ENCODE measurements at places on chromosomes 6 and 20.

- DNase-seq: no peak
Measured at GRCh38 chr6:53436526-53437303, 88.0 kb upstream of the ELOVL5 start.

DNA sequence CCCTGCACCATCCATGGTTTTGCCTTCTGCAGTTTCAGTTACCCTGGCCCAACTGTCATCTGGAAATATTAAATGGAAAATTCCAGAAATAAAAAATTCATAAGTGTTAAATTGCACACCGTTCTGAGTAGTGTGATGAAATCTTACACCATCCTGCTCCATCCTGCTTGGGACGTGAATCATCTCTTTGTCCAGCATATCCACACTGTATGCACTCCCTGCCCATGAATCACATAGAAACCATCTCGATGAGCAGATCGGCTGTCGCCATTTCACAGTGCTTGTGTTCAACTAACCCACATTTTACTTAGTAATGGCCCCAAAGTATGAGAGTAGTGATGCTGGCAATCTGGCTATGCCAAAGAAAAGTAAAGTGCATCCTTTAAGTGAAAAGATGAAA lies 105.9 kb upstream of the ID4 start:
- no peak for DNase-seq

DNA sequence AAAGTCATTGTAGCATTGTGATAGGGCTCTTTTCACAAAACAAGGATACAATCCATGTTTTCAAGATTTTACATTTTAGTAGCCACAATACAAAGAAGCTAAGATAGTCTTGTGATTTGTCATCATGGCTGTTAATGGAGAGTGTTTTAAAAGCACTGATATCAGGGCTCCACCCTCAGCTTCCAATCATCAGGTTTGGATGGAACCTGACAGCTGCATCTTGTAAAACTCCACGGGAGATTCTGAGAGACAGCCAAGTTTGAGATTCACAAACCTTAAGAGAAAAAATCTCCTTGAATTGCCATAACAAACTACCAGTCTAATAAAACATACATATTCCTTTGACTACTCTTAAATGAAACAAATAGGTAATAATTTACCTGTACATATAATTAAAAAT lies 280.2 kb downstream of the ESR1 start:
- no peak for DNase-seq

DNA sequence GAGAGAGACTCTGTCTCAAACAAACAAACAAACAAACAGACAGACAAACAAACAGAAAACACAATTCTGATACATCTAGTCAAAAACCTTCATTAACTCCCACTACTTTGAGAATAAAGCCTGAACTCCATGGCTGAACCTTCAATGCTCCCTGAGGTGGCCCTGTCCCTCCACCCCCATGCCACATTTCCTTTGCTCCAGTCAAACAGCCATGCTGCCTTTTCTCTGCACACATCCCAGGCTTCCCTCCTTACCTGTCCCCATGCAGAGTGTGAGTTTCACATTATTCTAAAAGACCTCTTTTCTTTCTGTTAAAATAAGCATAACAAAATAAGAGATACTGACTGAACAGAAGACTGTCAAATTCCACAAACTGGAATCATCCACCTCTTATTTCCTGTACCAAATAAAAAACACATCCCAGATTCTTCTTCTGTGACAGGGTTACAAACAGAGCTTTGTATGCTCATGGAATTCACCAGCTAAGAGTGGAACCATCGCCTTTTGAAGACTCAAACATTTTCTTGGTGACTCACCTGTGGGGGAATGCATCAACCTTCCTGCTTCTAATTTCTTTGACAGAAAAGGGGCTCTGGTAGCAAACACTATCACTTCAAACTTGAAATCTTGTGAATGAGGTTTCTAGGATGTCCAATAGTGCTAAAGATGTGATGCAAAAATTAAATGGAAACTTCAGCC lies 71.0 kb upstream of the SLC22A16 start:
- DNase-seq: no peak

DNA sequence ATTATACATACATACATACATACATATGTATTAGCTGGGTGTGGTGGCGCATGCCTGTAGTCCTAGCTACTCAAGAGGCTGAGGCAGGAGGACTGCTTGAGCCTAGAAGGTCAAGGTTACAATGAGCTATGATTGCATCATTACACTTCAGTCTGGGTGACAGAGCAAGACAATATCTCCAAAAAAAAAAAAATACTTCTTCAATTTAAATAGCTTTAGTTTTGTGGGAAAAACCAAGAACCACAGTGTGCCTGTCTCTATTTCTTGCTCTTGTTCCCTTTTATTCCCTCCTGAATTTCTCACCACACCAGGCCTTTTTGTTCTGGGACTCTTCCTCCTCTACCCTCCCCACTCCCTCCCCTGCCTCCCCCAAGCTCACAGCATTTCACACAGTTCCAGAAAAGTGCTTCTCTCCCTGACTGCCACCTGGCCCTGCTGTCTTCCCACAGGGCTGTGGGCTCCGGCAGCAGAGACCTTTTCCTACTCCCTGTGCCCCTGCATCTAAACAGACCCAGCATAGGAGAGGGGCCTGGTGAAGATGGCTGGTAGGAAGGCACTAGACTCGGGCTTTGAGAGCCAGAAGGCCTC lies 1.3 kb downstream of the C20orf203 start:
- no peak for DNase-seq

DNA sequence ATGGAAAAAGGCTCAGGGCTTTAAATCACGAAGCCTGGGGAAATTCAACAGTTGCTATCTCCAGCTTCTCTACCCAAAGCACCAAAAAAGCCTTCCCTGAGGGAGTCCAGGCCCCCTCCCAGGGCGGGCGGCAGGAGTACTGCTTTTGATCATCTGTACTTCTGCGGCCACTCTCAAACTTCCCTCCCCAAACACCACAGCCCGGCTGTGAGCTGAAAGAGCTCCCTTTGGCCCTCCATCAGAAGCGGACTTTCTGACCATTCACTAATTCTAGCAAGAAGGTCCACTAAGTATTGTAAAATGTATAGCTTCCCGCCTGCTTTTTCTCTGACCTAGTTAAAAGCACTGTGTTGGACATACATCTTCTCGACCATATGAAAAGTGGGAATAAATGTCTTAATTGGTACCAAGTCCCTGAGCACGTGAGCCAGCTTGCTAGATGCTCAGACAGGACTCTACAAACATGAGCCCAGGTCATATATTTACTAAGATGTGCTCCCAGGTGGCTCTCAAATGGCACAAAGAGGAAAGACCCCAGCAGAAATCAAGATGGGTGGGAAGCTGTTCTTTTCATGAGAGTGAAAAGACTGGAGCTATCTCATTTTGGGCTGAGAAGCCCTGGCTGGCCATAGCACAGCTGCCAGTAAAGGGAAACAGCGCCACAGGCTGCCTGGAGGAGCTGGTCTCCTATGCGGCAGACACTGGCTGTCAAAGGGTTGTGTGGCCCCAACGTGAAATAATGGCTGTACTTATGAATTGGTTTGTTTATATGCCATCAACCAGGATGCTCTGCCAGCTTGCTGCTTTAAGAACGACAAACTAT lies 58.6 kb downstream of the GFOD1 start:
- DNase-seq: no peak

- peak; percentile 16 for DNase-seq
Measured at GRCh38 chr20:1184638-1185315, at the start of gene TMEM74B. TSS of gene TMEM74B (minus strand) at chr20:1184981. CDS start at chr20:1183801, 1,180 bp downstream.

GRCh38 chr20:43029176-43029575 lies 160.5 kb downstream of the PTPRT start:
- no peak for DNase-seq

DNA sequence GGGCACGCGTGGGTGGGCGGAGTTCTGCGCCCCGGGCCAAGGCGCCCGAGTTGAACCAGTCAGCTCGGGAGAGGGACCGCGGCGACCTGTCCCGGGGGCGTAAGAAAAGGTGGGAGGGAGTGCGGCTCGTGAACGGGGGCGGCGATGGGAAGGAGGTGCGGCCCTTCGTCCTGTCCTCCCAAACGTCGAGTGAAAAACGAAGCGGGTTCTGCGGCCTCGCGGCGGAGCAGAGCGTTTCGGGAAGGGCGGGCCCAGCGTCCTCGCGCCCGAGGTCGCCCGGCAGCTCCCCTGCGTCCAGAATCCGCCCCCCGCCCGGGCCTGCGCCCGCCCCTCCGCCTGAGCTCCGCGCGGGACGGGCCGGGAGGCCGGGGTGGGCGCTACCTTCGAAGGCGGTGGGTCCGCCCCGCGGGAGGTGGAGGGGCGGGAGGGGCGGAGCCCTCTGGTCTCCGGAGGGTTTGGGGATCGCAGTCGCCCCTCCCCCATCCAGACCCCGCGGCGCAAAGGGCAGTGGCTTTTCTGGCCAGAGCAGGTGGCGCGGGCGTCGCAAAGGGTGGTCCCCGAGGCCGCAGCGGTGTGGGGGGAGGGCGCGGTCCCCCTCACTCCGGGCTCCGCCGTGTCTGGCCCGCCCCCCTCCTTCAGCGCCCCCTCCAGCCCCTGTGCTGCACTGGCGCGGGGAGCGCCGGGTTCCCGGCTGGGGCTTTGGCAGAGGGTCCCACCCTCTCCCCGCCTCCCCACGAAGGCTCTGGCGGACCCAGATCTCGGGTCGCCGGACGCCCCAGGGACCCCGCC lies 838 bp downstream of the STMN3 start:
- DNase-seq: no peak

DNA sequence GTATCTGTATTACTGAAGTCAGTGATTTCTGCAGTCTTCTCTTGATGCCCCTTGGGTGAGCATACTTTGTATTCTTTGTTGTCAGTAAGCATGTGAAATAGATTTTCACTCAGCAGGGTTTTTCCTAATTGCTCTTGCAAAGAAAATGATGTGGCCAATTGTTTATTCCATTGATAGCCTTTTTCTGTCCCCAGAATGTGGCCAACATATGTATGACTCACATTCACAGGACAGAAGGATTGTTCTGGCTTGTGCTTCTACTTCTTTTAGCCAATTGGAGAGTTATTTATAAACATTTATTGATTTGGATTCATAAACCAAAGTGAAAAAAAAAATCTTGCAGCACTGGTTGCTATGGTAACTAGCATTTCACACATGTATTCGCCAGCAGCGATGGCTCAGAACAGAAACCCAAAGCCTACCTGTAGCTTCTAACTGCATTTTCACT lies 54.4 kb upstream of the RBM24 start:
- no peak for DNase-seq

DNA sequence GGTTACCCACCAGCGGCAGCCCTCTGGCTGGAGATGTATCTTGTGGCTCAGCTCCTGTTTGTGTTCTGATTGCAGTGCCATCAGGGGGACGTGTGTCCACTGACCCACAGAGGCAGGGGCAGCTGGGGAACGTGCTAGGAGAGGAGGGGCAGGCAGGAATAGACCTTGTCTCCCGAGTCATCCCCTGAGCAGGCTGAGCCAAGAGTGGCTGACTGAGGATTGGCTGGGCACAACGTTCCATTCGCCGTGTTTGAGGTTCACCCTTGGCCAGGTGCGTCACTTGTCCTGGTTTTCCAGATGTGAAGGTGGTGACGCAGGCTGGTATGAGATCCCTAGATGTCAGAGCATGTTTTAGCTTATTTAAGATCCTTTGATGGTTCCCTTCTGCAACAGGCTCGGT lies 57.7 kb downstream of the ADNP start:
- no peak for DNase-seq

DNA sequence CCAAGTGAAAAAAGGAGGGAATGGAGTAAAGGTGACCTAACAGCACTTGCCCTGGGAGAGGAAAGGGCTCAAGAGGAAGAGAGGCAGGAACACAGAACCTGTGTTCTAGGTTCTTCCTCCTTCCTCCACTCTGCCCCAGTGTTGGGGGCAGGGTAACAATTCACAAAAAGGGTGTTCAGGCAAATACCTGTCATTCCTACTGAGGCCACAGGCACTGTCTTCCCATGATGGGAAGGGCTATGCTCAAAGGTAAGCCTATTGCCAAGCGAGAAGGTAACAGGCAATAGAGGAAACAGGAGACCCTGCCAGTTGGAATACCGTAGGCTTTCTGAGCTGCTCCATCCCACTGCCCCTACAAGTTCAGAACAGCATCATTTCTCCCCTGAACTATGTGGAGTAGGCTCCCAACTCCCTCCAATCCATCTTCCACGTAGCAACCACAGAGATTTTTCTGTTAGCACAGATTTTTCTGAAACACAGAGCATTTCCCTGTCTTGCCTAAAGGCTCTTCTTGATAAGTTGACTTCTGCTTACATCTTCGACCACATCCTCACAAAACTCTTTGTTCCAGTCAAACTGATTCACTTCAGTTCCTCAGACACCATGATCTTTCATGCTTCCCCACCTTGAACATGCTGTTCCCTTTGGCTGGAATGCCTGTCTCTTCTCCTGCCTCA lies 2.7 kb downstream of the AGPAT1 start:
- DNase-seq: no peak

- DNase-seq: no peak
Measured at GRCh38 chr20:52129611-52130010, 62.0 kb downstream of the ZFP64 start.

DNA sequence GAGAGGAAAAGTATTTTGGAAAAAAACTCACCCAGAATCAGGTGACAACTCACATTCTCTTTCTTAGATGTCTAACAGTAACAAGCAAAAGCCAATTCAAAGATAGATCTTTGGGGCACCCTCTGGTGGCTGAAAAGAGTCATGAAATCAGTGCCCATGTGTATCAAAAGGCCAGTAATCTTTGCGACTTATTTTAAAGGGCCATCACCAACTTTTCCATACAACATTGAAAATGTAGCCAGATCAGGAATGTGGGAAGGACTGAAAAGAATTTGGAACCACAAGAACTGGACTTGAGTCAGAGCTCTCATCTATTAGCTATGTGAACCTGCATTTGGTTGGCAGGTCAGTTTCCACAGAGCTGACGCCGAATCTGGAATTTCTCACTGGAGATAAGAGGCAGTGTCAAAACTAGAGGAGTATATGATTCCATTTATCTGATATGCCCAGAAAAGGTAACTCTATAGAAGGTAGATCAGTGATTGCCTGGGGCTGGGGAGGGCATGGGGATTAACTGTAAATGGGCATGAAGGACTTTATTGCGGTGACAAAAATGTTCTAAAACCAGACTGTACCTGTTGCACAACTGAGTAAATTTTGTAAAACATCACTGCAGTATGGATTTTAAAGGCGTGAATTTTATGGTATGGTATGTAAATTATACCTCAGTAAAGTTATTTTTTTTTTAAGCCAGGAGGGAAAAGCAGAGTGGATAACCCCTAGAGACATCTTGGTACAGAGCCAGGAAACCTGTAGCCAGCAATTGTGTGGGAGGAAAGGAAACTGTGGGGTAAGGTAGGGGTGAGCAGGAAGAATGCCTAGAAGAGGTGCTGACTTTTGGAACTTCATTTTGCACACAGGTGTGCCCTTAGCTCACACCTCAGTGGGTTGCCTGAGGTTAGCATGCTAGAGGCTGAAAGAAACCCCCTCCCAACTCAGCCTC lies 117.1 kb upstream of the ASF1A start:
- DNase-seq: peak; percentile 85

DNA sequence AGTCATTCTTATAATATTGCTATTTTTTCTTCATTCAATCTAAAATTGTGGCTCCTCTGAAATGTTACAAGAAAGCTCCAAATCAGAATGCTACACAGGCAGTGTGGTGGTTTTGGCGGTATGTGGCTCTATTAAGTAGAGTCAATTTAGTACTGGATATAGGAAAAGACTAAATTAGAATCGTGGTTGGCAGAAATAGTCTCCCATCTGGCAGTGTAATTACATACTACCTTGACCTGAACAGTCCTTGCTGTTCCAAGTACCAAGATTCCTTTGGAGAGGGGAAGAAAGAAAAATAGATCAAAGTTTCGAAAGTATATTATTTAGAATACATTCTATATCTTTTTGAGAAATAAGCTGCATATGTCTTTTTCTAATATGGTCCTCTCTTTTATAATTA lies 78.2 kb downstream of the C6orf118 start:
- no peak for DNase-seq

- peak; percentile 45 for DNase-seq
Measured at GRCh38 chr20:58231683-58232082, 3.2 kb upstream of the ANKRD60 start.

Measured in dermis blood vessel endothelial cell (primary cell).